ENCODE measurements at places on chromosomes 1 and 21.

- no peak for DNase-seq
Observed at GRCh38 chr1:71019233-71019969, 28.2 kb downstream of the PTGER3 start.

GRCh38 chr1:229585338-229585737, 26.8 kb upstream of the ABCB10 start:
- no peak for DNase-seq

GRCh38 chr1:176775378-176775777, 312.4 kb downstream of the PAPPA2 start:
- DNase-seq: no peak

- no peak for DNase-seq
Observed at GRCh38 chr1:168321945-168322344, 41.3 kb downstream of the TBX19 start.

DNA sequence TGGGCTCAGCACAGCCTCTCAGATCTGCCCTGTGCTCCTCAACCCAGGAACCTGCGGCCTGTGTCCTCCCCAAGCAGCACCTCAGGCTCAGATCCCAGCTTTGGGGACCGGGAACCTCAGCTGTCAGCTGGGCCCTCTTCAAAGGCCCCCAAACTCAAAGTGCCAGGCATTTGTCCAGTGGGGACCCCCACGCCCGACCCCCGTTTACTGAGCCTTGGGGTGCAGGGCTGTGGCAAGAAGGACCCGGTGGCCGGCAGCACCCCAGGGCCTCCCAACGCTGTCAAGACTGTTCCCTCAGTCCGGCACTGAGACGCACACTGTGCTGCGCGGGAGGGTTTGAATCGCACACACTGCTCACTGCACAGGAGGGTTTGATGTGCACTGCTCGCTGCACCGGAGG, 35.0 kb downstream of the MORN1 start:
- no peak for DNase-seq

DNA sequence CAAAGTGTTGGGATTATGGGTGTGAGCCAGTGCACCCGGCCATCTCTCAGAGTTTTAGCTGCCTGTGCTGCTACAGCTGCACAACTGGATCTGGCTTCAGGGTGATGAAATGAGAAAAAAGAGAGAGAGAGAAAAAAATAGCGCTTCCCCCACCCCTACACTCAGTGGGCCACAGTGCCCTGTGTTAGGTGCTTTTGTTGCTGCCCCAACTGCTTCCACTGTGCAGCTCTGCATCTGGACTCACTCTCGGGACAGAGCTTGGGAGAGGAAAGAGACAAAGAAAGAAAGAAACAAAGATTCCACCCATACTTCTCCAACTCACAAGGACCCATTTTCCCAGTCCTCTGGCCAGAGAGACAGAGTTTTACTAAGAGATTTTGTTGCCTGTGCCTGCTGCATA, 50.4 kb downstream of the INAVA start:
- DNase-seq: no peak

GRCh38 chr1:108962681-108963051, 618 bp downstream of the CLCC1 start:
- no peak for DNase-seq

GRCh38 chr1:187517546-187517945, 688.8 kb downstream of the PLA2G4A start:
- DNase-seq: no peak

GRCh38 chr1:162641114-162641513, 8.8 kb downstream of the DDR2 start:
- no peak for DNase-seq

DNA sequence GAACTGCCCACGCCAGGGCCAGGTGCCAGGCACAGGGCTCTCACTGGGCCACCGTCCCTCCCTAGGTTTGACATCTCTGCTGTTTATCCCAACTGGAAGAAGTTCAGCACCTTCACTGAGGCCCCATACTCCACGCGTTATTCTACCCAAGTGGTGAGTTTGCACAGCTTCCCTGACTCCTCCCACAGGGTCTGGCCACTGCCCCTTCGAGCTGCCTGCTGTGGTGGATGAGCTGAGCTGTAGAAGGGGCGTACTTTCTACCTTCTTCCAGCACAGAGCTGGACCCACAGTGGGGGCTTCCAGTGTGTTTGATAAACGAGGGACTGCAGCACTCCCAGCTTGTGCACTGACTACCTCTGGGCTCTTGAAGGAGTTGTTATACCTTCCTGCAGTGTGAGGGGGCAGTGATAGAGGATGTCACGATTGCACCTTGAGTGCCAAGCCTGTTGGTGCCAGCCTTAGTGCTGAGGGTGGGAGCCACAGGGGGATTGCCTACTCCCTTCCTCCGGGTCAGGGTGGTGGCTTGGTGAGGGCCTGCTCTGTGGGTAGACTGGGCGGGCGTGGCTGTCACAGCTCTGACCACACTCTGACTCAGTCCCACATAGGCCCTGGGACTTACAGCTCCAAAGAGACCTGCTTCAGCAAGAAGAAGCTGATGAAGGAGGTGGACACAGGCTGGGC, 5.9 kb upstream of the TTC22 start:
- DNase-seq: no peak

DNA sequence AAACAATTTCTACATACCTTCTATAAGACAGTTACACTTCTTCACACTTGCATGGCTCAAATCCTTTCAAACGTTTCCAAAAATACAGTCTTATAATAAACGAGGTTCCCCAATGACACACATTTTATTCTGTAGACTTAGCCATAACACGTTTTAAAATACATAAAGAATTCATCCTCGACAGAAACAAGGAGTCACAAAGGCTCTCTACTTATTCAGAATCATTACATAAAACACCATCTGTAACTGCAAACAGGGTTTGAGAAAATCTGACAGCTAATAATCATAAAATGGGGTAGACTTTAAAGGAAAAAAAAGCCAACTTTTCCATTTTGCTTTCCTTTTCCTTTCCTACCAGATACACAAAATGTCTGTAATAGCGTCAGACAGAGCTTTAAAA, 1.8 kb downstream of the PIK3R3 start:
- DNase-seq: no peak

DNA sequence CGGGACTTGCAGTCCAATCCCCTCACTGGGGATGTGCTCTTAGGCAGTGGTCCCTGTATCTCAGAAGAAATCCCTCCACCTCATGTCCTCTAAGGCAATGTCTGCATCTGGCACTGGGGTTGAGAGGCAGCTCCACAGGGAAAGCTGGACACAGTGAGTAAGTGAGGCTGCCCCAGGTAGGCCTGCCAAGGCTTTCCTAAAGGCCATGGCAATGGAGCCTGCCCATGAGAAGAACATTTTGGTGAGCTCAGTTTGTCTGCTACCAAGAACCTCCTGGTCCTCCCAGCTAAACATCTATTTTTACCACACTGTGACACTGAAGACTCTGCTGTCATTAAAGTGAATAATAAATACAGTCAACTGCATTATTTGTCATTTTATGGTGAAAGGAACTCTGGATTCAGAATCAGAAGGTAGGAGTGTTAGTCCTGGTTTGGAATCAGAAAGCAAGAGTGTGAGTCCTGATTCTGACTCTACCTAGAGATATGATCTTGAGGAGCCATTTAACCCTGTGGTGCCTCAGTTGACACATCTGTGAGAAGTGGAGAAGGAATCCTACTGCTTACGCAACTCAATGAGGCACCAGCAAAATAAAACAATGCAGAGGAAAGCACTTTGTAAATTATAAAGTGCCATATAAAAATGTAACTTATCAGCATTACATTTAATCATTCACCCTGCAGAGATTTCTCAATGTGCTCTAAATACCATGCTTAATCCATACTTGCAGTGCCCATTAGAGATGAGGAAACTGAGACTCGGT, 41.0 kb downstream of the TBX15 start:
- DNase-seq: no peak

DNA sequence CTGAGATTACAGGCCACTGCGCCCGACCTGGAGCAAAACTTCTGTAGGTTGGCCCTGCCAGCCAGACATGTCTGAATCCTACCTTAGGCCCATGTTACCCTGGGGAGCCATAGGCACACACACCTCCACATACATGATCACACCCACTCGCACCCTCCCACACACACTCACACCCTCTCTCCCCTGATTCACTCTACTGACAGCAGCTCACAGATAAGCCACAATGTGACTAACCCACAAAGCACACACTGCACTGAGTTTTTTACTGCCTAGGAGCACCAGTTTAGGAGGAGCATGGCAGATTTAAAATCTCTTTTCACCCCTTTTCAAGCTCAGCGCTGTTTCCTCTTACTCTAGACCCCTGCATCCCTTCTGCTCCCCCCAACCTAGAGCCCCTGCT, 41.7 kb downstream of the SLC30A1 start:
- no peak for DNase-seq

GRCh38 chr1:23184212-23184934, 15.7 kb upstream of the LUZP1 start:
- DNase-seq: no peak

GRCh38 chr1:32972814-32973428, 8.3 kb upstream of the RNF19B start:
- peak; percentile 52 for DNase-seq

- no peak for DNase-seq
Observed at GRCh38 chr1:56644064-56644918, 823 bp upstream of the PRKAA2 start.

- no peak for DNase-seq
Observed at GRCh38 chr21:38478782-38479181, 19.5 kb downstream of the ERG start.

DNA sequence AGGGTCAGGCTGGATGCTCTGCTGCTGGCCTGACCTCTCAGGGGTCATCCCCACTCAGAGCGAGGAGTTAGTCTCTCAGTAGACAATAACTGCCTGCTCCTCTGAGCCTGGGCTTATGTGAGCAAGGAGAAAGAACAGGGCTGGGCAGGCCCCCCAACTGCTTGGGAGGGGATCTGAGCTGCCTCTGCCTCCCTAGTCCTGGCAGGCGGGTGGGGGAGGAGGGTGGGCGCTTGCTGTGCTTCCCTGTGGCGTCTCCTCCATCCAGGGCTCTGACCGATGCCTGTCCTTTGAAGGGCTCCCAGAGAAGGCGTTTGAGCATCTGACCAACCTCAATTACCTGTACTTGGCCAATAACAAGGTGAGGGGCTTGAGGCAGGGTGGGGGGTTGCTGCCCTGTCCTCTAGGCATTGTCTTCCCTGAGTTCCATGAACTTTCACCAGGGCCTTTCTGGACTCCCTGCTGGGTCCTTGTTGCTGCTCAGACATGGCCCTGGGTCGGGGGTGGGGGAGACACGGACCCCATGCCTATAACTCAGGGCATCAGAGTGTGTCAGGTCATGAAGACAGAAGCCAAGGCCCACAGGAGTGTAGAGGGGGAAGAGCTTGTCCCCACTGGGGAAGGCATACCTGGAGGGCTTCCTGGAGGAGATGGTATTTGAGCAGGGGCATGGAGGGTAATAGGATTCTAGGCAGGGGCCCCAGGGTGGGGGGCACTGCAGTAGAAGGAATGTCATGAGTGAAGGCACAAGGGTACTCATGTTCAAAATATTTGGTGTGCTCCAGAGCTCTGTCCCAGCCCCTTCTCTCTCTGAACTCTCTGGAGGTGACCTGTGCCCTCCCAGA, 12.5 kb downstream of the PODN start:
- no peak for DNase-seq

GRCh38 chr1:119729044-119729443, 17.3 kb downstream of the PHGDH start:
- no peak for DNase-seq

DNA sequence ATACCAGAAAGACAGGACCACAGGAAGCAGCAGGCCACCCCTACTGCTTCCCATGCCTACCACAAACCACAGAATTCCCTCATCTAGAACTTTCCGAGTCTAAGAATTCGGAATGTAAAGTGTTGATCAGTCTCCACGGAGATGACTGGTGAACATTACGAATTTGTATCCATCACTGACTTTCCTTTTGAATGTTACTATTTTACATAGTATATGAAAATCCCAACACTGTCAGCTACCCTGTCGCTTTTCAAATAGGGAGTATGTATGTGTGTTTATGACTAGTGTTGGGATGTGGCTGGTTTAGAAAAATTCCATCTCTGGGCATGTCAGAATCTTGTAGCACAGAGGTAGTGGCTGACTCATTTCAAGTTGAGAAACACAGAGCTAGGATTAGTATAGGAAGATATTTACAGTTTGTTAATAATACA, 118.2 kb downstream of the COQ8A start:
- no peak for DNase-seq
